ENCODE measurements at places on chromosomes 16 and 17. TPM values are rescaled to one million over a fixed set of nuclear protein-coding genes. Genes with fewer than 3 reads are reported as not detected.

The SPN gene
- 11.0 TPM for polyA plus RNA-seq

The NAGS gene
- 0.64 TPM for polyA plus RNA-seq

The STX1B gene
- polyA plus RNA-seq = 0.18 TPM

The CD300E gene
- polyA plus RNA-seq = 0.11 TPM

The TBC1D3I gene
- not detected for polyA plus RNA-seq

The CDK3 gene
- 0.71 TPM for polyA plus RNA-seq

The ASPA gene
- polyA plus RNA-seq = not detected

The DDX5 gene
- 1,084 TPM for polyA plus RNA-seq

The CCL4 gene
- 8.4 TPM for polyA plus RNA-seq

The NACA2 gene
- polyA plus RNA-seq = not detected

The RFWD3 gene
- polyA plus RNA-seq = 30.1 TPM

The KLHL10 gene
- 0.16 TPM for polyA plus RNA-seq

The GJC1 gene
- polyA plus RNA-seq = 0.15 TPM
